ENCODE measurements at places on chromosomes 6 and 20.

GRCh38 chr6:116450769-116451740, 10.1 kb upstream of the CALHM6 start:
- DNase-seq: no peak

DNA sequence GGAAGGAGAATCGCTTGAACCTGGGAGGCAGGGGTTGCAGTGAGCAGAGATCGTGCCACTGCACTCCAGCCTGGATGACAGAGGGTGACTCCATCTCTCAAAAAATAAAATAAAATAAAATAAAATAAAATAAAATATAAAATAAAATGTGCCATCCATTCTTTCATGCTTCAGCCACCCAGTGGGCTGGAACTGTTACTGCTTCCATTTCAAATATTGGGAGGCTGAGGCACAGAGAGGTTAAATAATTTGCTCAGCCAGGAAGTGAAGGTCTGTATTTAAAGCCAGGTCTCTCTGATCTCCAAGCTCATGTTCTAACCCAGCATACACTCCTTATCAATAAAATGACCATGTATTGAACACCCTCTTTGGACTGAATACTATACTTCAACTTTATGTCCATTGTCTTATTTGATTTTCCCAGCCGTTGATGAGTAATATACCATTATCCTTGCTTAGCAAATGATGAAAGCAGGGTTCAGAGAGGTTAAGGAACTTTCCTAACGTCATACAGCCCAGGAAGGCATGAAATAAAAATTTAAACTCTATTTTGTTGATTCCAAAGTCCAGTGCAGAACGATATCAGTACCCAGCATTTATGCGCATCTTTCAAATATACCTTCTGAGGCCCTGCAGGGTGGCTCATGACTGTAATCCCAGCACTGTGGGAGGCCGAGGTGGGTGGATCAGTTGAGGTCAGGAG, 25.8 kb upstream of the SLC9A8 start:
- no peak for DNase-seq

GRCh38 chr6:75213112-75213511, 7.3 kb upstream of the COL12A1 start:
- no peak for DNase-seq

- DNase-seq: no peak
Measured at GRCh38 chr6:108697561-108698161, 136.9 kb downstream of the FOXO3 start.

DNA sequence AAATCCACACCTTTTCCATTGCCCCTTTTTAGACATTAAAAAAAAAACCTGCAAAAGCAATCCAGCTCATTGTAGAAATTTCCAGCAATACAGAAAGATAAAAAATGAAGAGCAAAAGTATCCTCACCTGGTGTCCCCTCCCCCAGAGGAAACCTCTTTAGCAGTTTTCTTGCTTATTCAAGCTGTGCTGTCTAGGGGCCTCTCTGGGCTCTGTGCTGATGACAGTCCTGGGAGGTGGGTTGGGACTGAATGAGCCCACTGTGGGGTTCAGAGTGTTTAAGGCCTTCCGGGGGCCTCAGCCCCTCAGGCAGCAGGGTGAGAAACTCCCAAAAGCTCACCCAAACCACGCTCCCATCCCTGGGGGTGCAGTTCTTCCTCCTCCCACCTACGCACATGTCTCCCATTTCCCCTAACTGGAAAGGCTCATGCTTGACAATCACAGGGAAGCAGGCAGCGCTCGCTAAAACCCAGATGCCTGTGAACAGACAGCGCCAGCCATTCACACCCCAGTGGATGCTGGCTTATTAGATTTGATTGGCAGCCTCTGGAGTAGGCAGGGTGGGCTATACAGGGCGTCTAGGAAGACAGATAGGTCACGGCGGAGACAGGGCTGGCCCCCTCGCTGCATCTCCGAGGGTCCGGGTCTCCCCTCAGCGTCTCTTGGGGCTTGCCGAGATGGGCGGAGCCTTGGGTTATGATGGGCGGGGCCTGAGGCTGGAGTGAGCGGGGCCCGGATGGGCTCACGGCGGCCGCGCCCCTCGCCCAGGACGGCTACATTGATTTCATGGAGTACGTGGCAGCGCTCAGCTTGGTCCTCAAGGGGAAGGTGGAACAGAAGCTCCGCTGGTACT, 4.6 kb downstream of the GUCA1A start:
- peak; percentile 30 for DNase-seq

DNA sequence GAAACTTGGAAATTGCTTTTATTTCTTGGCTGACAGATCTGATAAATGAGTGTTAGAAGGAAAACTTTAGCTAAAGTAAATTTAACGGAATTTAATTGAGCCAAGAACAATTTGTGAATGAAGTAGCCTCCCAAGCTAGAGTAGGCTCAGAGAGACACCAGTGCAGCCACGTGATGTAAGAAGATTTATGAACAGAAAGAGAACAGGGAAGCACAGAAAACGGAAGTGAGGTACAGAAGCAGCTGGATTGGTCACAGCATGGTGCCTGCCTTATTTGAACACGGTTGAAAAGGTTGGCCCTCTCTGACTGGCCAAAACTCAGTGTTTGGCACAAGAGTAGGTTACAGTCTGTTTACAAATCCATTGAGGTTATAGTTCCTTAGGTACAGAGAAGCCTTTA, 29.5 kb upstream of the IFNGR1 start:
- no peak for DNase-seq

GRCh38 chr6:102798636-102799035, 1405.1 kb downstream of the GRIK2 start:
- no peak for DNase-seq

DNA sequence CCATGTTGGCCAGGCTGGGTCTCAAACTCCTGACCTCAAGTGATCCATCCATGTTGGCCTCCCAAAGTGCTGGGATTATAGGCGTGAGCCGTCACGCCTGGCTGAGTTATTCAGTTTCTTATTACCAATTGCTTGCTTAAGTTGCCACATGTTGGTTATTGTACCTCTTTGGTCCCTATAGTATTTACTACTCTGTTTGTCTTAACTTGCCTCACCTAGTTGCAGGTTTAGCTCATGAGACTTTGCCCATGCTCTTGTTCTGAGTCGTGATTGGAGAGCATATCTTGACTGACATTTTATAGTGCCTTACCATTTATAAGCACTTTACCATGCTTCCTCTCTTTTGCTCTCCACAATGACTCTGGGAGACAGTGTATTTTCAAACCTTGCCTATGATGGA, 134.2 kb upstream of the HDGFL1 start:
- no peak for DNase-seq

All from umbilical cord (tissue), 2 donors.